ENCODE measurements at places on chromosomes 7 and 10.

DNA sequence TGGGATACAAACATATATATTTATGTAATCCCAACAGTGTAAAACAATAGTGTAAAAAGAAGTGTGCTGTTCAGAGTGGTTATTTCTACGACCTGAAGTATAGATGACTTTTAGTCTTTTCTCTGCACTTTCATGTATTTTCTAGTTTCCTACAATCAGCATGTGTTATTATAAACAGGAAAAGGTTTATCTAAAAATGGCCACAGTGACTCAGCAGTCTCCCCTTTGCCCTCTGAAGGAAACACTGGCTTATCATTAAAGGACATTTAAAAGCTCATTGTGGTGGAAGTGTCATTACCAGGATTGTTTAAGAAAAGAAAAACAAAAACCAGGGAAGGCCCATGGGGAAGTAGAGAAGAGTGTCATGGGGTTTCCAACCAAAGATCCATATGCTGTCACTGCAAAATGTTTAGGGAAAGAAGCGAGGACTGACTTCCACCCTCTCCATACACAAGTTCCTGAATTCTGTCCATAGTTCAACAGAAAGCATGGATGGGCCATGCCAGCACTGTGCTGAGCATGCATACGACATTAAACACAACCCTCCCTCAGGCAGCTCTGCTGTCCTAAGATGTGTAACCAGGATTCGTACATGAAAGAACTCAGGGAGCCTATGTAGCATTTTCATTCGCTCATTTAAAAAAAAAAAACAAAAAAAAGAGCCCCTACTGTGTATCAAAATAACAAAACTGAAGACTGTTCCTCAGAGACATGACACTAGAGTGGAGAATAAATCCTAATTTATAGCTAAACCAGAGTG, 10.2 kb downstream of the CYREN start:
- no peak for DNase-seq

DNA sequence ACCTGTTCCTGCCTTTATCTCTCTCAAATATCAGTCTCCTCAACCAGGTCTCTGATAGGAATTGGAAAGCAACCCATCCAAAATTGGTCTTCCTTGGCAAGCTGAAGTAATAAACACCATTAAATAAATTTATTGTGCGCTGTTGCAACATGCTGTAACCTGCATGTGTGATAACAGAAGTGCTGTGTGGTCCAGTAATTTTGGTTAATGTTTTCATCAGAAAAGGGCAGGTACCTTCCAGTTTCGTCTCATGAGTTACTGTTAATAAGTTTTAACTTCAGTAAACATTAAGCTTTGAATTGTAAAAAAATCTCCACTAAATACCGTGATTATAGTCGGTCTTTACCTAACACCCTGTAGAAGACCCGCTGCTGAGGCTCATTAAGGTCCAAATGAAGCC, 624.7 kb downstream of the TNS3 start:
- no peak for DNase-seq

- DNase-seq = no peak
Observed at GRCh38 chr10:33478089-33478674, 143.7 kb upstream of the NRP1 start.

DNA sequence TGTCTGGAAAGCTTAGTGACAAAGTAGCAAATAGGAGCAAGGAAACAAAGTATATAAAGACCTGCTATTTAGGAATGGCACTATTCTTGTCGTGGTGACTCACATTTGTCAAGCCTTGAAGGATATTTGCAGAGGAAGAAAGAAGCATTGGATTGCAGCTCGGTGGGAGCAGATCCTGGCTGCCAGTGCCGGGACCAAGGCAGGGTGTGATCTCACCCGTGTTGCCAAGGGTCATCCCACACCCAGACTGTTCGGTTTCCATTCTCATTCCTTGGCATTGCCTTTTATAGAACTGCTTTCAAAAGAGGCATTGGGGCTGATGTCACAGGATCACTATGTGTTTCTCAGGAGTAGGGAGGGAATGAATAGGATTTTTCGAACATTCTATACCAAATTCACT, 176.2 kb downstream of the GALNT17 start:
- peak; percentile 23 for DNase-seq

- no peak for DNase-seq
Observed at GRCh38 chr7:25994433-25994994, 157.5 kb upstream of the NFE2L3 start.

GRCh38 chr10:48511875-48512231, 93.0 kb downstream of the ARHGAP22 start:
- DNase-seq = no peak

- DNase-seq = peak; percentile 28
Observed at GRCh38 chr7:4613846-4614548, 68.1 kb upstream of the FOXK1 start.

DNA sequence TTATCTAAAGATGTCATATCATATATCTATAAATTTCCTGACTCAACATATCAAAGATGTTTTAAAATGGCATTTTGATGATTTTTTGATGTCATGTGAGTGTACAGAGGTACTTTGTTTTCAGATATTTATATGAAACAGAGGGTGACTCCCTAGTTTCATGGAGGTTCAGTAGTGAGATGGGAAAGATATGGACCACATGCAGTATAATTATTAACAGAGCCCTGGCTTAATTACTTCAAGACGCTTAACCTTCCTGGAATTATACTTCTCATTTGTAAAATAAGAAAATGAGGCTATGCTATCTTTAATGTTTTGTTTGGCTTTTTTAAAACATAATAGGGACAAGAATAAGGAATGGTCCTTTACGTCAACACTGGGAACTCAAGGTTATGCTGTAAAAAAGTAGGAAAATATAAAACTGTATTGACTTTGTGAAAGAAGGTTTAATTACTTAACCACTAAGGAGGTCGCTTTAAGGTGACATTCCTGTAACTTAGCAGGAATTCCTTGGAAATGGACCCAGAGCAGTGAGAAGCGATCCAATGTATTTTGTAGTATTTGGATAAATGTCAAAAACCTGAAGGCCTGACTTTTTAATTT, 821.0 kb upstream of the IGFBP3 start:
- no peak for DNase-seq

- peak; percentile 7 for DNase-seq
Observed at GRCh38 chr7:19376538-19376937, 231.3 kb upstream of the FERD3L start.

GRCh38 chr10:58502956-58503355, 9.7 kb upstream of the BICC1 start:
- DNase-seq = no peak

- DNase-seq = no peak
Observed at GRCh38 chr10:124754227-124754626, 10.0 kb upstream of the FAM53B start.

GRCh38 chr7:93453262-93453661, 121.3 kb downstream of the CALCR start:
- no peak for DNase-seq

- DNase-seq = no peak
Observed at GRCh38 chr10:99920901-99921300, 88.8 kb downstream of the DNMBP start.

DNA sequence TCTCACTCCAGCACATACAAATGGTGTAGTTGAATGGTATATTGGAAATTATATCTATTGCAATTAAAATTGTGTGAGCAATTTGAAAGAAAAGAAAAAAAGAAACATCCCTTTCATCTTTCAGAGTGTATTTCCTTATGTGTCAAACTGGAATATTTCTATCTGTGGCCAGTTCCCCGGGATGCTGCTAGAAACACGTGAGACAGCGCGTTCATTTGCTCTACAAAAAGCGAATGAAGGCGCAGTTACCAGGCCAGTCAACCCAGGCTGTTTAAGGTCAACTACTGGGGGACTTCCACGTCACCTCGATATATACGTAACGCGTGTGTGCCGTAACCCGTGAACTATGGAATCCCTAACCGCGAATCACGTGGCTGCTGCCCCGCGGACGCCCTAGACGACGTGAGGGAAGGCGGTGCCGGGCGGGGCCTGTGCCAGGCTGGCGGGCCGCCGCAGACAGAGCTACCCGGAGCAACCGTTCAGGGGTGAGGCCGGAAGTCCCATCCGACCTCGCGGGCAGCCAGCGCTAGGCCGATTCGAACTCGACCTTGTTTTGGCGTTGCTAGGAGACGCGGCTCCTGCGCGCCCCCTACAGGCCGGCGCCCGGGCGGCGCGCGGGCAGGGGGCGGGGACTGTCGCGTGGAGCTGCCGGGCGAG, 1.1 kb upstream of the ARL4A start:
- peak; percentile 94 for DNase-seq

DNA sequence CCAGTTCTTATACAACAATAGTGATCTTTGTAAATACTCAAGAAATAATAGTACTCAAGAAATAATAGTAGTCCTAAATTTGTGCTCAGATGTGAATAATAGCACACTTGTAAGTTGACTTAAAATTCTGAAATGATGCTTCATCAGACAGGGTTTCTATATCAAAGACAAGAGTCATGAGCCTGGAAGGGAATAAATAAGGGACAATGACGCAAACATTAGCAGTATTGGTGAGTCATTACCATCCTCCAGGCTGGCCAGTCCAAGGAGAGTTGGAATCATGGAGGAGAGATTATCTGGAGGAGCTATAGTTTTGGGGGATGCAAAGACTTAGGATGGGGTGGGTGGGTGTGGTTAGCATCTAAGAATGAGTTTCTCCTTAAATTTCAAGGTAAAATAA, 6.1 kb upstream of the SH3PXD2A start:
- no peak for DNase-seq

GRCh38 chr7:81774551-81774950, 4.7 kb upstream of the HGF start:
- DNase-seq = no peak

DNA sequence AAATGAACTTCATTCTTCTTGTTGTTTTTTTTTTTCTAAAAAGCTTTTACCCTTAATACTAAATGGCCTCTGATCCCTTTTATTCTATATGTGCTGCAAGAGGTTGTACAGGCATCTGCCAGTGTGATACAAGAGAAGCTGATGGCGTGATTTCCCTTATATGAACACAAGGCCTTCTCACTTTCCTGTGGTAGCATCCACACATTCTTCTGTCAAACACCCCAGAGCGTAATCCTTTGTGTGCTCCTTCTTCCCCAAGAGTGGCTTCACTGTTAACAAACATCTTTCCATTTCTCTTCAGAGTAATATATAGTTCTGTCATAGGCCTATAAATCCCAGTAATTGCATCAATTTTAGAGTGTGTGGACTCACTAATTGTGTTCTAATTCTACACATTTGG, 86.3 kb upstream of the CAPZA2 start:
- no peak for DNase-seq

- DNase-seq = no peak
Observed at GRCh38 chr10:58921421-58921855, 255.0 kb upstream of the PHYHIPL start.

DNA sequence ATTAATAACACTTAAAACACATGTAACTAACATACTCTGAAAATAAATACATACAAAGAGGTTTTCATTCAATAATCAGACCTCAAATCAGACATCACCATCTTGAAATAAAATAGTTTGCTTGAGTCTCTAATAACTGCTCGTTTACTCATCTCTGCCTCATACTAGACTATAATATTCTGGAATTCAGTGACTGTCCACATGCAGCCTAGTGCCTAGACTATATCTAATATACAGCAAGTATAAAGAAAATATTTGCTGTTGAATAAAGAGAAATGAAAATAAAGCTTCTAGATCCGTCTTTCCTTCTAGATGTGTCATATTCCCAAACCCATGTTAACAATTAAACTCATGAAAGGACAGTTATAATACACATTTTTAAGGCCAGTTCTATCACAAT, 236.3 kb upstream of the LRRN3 start:
- DNase-seq = no peak

DNA sequence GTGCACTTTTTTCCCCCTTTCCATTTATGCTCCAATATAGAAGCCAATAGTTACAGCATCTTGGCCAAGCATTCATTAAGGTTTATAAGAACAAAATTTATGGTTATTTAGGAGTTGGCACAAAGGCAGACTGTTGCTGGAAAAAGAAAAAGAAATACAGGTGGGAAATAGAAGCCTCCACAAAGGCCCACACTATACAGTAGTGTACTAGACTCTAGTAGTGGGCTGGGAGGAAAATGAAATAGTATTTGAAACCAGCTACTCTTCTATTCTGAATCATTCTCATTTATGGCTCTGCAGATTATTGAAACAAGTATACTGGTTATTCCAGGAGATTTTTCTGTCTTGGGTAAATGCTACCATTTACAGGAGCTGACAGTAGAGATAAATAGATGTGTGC, 80.9 kb upstream of the CDK6 start:
- DNase-seq = no peak

GRCh38 chr10:103968441-103969391, 1.8 kb downstream of the SLK start:
- no peak for DNase-seq

DNA sequence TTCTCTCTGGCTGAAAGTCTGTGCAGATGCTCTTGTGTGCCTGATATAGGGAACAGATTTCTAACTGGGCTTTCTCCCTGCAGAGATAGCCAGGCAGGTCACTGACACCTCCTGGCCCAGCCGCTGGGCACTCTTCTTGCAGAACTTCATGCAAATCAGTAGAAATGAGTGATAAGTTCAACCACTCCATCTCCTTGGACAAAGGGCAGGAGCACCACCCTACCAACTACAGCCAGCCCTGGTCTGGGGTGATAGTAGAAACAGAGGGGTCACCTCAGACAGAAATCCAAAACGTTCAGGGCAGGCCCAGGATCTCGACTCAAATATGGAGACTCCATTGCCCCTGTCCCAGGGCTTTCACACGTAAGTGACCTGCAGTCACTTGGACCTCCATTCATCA, 917.8 kb upstream of the ZNF722 start:
- no peak for DNase-seq

DNA sequence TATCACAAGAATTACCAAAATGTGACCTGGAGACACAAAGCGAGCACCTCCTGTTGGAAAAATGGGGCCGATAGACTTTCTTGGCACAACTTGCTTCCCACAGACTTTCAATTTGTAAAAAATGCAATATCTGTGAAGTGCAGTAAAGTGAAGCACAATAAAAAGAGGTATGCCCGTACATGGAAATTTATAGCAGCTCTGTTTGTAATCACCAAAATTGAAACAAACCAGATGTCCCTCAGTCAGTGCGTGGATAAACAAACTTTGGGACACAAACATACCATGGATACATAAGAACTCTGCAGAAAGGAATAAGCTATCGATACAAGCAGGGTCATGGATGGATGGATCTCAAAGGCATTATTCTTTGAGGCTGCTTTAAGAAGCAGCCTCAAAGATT, 33.6 kb downstream of the ARID5B start:
- no peak for DNase-seq

DNA sequence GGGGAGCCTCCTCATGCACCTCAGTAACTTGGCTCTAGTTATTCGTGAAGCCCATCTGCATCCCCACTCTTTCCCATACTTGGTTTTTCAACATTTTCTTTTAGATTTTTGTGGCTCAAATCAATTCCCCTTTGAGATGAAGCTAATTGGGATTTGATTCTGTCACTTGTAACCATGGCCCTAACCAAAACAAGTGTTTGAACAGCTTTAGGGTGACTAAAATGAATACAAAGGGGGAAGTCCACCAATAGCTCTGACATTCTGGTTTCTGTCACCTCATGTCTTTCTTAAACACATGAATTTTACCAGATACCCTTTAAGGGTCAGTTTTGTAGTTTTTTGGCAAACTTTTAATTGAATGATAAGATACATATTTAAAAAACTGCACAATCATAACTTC, 87.0 kb downstream of the PCGF5 start:
- no peak for DNase-seq

Data from hepatocyte (in vitro differentiated cells).